ENCODE measurements at places on chromosomes 4 and X.

- no peak for DNase-seq
Measured at GRCh38 chr4:174084542-174084941, 198.9 kb downstream of the FBXO8 start.

DNA sequence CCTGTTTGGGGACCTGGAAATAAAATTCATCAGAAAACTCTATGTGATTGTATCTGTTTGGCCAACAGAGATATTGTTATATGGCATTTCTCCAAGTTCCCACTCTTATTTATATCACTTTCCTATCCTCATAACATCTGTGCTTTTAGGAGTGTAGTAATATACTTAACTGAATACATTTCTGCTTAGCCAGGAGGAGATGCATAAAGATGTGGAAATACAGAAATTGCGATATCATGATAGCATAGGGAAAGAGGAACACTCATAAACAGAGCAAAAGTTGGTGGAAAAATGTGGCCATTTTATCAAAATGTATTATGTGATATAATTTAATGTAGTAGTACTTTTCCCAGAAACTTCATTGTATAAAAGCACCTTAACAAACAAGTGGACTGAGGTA, 46.1 kb upstream of the TSPAN7 start:
- DNase-seq: no peak

DNA sequence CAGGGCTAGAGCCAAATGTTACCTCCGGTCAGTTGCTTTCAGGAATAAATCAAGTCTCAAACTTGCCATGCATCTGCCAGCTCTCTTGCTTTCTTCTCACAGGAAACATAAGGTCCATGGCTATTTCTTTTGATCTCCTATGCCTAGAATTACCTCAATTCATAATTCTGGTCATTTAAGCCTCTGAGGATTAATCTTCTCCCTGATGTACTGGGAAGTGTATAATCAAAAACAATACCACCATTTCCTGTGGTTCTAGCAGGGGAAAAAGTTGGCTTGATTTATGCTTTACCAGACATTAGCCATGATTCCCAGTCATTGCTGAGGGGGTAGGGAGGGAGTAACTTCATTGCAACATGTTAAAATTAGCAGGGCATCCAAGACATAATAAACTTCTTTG, 268.7 kb upstream of the EMCN start:
- no peak for DNase-seq

- no peak for DNase-seq
Measured at GRCh38 chrX:44202596-44202995, 140.9 kb downstream of the EFHC2 start.

GRCh38 chr4:109214622-109215301, 87.7 kb downstream of the COL25A1 start:
- DNase-seq: no peak

- no peak for DNase-seq
Measured at GRCh38 chrX:48785186-48785539, 1.2 kb upstream of the GATA1 start.

DNA sequence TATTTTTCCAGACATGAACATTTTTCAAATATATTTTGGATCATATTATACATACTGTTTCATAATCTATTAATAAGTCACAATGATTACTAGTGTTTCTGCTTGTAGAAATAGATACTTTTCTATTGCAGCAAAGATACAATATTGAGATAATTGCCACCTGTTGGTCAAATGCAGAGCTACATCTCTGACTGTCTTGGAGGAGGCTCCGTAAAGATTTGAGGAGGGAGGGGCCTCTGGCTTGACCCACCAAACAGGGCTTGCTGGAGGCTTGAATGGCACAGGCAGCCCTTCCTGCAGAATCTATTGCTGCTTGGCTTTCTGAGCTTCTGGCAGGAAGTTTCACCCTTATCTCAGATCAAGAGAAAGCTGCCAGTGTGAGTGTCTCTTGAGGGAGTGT, 99.3 kb upstream of the ARMCX2 start:
- DNase-seq: no peak

- no peak for DNase-seq
Measured at GRCh38 chr4:3285558-3286334, 7.1 kb upstream of the RGS12 start.
